ENCODE measurements at places on chromosomes 6 and 20.

DNA sequence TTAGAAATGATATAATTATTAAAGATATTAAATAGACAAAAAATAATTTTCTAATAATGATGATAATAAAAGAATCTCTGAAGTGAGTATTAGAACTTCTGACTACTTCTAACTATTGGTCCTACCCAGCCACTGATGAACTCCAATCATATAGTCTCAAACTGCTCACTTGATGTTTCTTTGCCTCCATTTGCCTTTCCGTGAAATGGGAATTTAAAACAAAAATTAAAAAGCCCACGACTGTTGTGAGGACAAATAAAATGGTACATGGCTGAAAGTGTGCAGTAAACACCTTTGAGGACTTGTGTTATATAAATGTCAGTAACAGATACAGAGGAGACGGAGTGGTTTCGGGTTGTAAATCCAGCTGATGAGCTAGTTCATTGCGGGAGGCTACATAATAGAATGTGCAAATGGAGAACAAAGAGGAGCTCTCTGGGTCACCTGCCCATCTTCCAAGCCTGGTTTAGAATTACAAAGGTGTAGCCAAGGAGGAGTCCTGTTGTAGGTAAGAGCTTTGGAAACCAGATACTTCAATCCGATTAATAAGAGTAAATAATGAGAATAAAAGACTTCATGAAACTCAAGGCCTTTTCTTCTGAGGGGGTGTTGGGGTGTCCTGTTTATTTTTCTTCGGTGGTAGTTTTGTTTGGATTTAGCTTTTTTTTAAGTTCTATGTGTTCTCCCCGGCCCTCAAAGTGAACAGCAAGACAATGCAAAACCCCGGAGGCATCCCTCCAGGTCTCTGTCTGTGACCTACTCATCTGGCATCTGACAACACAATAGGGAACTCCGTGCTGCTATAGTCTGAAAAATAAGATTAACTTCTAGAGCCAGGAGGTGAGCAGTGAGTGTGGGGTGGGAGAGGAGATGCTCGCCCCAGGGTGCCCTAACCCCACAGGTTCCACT is 4.4 kb upstream of the PXDC1 start:
- DNase-seq = no peak

GRCh38 chr6:54087721-54088120 is 23.5 kb upstream of the MLIP start:
- no peak for DNase-seq

DNA sequence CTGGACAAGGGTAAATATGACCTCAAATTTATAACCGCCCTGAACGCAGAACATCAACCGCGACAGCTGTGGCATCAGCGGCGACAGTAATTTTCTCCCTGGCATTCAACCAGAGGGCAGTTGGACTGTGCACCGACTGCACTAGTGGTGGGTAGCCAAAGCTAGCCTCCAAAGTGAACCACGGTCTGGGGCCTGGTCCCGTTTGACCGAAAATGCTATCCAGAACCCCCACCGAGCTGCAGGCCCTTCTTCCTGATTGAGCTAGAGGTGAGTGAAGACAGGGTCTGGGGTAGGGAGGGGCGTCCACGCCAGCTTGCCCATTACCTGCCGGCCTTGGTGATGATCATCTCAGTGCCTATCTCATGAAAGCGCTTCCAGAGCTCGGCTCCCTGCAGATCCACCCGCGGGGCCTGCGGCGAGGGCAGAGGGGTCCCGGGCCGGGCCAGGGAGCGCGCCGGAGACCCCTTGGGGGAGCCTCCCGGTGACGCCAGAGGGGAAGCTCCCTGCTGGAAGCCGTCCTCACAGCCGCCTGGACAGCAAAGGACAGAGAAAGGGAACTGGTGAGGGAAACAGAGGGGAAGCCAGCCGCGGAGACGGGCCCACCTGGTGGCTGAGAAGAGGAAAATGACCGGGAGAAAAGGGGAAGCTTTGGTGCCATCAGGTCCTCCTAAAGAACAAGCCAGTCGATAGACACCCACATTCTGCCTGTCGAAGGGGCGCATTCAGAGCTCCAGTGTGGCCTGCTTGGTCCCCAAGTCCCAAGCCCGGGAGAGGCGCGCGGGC is 2.0 kb downstream of the TBX18 start:
- no peak for DNase-seq

GRCh38 chr20:34316196-34316814 is 13.2 kb upstream of the AHCY start:
- no peak for DNase-seq

GRCh38 chr20:33104336-33104735 is 24.9 kb downstream of the BPIFB4 start:
- DNase-seq = no peak

DNA sequence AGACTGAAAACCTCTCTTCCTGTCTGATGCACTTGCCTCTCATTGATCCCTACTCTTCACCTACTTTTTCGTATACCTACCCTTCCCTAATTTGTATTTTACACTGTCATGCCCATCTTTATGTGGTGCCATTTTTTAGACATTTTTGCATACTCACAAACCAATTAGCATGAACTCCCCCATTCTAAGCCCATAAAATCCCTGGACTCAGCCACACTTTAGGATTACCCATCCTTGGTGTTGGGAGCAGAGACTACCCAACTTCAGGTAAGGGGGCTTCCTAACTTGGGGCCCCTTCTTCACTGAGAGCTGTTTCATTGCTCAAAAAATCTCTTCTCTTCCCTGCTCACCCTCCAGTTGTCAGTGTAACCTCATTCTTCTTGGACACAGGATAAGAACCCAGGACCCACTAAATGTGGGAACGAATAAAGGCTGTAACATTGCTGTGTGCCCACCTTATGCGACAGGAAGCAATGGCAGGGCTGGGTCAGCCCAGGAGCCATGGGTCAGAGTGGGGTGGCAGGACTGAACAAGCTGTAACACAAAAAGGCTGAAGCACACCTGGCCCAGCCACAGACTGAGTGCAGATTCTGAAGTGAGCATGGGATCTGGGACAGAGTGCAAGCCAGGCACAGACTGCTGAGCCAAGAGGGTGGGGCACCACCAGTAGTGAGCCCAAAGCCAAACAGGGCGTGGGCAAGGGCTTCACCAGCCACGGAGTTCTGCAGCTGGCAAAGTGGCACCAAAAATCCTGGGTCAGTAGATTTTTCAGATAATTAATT is 789.1 kb upstream of the HS3ST5 start:
- no peak for DNase-seq

- no peak for DNase-seq
These were observed 18.0 kb upstream of the CDK5RAP1 start for GRCh38 chr20:33419140-33419974.

- no peak for DNase-seq
These were observed 27.2 kb upstream of the CNKSR3 start for GRCh38 chr6:154537511-154538325.

DNA sequence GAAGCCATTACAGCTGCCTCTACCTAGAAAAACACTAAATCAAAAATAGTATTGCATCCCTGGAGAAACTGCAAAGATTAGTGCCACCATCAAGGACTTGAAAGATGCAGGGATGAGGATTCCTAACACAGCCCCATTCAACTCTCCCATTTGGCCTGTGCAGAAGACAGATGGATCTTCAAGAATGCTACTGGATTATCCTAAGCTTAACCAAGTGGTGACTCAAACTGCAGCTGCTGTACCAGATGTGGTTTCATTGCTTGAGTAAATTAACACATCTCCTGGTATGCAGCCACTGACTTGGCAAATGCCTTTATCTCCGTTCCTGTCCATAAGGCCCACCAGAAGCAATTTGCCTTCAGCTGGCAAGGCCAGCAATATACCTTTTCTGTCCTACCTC is 117.4 kb downstream of the TBC1D32 start:
- DNase-seq = no peak

- no peak for DNase-seq
These were observed 7.2 kb downstream of the ADGRF1 start for GRCh38 chr6:47034926-47035325.

- no peak for DNase-seq
These were observed 78.9 kb downstream of the DHX35 start for GRCh38 chr20:39041067-39041466.

GRCh38 chr20:43691928-43692524 is 25.1 kb downstream of the MYBL2 start:
- peak; percentile 41 for DNase-seq

DNA sequence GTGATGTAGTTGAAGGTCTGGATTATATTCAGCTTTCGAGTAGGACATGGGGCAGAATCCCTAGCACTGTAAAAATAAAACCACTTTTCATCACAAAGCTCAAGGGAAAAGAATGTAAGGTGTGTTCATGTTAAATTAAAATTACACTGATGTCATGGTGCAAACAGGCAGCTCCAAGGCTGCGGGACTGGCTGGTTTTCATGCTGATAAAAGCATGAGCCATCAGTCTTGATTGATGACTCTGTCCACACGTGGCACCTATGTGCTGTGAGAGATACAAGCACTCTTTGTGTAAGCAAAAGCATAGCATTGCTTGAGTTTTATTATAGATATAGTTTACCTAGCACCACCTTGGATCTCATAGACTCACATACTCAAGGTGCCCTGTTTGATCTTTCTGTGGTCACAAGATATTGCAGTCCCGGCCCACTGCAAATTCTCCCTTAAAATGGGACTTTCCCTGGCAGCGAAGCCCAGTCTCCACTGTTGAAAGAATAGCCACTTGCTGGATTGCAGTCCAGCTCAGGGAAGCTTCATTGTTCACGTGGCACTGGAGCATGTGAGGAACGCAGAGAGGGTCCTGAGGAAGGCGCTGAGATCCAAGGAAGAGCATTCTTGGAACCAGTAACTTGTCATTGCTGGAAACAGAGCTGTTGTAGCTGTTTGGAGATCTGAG is 90.6 kb downstream of the TIAM2 start:
- no peak for DNase-seq

DNA sequence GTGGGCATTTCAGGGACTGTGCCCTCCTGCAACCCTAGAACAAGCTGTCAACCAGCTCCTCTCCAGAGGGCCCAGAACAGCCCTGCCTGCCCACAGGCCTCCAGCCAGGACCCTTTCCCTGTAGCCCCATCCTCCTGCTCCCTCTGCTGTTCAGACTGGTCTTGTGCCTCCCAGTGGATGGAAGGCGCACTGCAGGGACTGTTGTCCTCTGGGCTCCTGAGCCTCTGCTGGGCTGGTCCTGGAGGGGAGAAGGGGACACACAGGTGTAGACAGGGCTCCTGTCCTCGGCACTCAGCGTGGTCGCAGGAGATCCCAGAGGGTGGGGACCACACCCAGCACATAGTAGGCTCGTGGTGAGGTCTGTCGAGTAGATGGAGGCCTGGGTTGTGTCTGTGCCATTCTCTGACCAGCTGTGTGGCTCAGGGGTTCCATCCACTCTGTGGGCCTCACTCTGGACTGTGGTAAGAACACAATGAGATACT is 11.5 kb downstream of the ITPR3 start:
- peak; percentile 53 for DNase-seq

GRCh38 chr6:139112561-139112960 is 22.3 kb upstream of the HECA start:
- DNase-seq = no peak

DNA sequence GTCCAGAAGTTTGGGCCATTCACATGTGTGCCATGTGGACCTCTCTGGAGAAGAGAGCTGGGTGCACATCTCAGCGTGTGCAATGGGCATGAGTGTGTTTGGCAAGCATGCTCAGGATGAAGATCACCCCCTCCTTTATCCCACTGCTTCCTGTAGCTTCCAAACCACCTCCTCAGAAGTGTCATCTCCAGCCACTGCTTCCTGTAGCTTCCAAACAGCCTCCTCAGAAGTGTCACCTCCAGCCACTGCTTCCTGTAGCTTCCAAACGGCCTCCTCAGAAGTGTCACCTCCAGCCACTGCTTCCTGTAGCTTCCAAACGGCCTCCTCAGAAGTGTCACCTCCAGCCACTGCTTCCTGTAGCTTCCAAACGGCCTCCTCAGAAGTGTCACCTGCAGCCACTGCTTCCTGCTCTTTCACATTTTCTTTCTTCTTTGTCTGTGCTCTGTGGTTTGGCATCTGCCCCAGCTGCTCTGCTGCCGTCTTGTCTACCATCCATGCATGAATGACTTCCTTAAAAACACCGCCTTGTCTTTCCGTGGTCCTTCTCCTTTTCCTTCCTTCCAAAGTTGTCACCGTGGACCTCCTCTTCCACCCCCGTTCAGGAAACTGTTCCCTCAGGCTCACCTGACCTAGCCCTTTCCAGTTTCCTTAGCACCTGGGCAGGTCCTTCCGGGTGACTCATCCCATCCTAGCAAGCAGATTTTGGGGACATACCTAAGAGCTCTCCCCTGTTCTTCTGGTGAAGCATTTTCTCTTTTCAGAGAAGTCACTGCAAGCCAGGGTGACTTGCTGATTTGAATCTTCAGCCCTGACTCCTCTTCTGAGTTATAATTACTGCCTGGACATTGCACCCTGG is 43.5 kb upstream of the TIAM2 start:
- DNase-seq = no peak

DNA sequence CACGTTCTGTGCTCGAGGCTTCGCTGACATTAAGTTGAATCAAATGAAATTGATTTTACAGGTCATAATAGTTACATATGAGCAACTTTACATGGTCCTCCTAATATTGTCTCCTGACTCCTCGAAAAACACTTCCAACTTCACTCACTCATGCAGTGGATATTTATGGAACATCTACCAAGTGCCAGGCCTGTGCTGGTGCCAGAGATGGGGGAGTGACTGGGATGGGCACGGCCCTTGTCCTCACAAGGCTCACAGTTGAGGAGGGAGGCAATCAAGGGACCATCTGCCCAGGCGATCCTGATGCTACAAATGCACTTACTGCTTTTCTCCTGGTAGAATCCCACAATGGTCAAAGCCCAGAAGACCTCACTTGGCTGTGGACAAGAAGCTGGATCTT is 426.4 kb downstream of the PREX1 start:
- no peak for DNase-seq

DNA sequence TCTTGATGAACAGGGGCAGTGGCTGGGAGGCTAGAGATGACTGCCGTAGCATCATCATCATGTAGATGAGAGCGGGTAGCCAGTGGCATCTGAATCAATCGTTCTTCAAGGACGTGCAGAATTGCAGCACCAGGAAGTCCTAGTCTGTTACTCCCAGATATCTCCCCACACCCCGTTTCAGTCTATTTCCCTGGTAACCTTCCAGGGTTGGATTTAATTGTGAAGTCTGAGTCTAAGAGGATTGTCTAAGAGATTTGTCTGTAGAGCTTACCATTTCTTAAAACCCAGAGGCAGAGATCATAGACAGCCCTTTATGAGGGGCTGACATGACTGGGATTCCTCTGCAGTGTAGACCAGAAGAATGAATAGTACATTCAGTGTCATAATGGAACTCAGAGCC is 16.6 kb upstream of the CD83 start:
- DNase-seq = no peak

- DNase-seq = no peak
These were observed 96.6 kb upstream of the PROKR2 start for GRCh38 chr20:5413394-5413793.

- no peak for DNase-seq
These were observed 28.8 kb downstream of the RWDD2A start for GRCh38 chr6:83221889-83222479.

GRCh38 chr6:119428633-119429032 is 79.1 kb upstream of the MAN1A1 start:
- DNase-seq = no peak

- no peak for DNase-seq
These were observed 4.1 kb downstream of the LINC00237 start for GRCh38 chr20:21101932-21102575.

DNA sequence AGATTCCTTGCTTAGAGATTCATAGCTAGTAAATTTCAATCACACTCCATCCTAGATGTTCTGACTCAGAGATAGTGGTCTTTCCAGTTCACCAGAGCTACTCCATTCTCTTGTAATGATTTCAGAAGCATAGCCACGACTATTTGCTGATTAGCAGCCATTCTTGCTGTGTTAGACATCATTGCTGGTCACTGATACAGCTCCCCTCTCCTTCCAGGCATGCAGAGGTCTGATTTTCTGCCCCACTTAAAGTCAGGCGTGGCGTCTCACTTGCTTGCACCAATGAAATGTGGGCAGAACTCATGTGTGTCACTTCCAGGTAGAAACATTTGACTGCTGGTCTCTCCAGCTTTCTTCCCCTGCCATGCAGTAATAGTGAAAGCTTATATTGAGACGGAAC is 168.9 kb upstream of the JARID2 start:
- DNase-seq = no peak

All from activated CD4-positive, alpha-beta T cell treated with anti-CD3 and anti-CD28 coated beads for 24 hours (primary cell).